ENCODE measurements at places on chromosomes 11 and 22. TPM values are rescaled to one million over a fixed set of nuclear protein-coding genes. Genes with fewer than 3 reads are reported as not detected.
A peak's percentile ranks its signal among the peaks of the same experiment; 100 is the strongest.

GRCh38 chr11:34267417-34267816 is 90.4 kb downstream of the ABTB2 start:
- no peak for DNase-seq

The TEX54 gene
- not detected for total RNA-seq

- no peak for DNase-seq
These were observed 347.3 kb downstream of the SOX6 start for GRCh38 chr11:16009021-16009420.

DNA sequence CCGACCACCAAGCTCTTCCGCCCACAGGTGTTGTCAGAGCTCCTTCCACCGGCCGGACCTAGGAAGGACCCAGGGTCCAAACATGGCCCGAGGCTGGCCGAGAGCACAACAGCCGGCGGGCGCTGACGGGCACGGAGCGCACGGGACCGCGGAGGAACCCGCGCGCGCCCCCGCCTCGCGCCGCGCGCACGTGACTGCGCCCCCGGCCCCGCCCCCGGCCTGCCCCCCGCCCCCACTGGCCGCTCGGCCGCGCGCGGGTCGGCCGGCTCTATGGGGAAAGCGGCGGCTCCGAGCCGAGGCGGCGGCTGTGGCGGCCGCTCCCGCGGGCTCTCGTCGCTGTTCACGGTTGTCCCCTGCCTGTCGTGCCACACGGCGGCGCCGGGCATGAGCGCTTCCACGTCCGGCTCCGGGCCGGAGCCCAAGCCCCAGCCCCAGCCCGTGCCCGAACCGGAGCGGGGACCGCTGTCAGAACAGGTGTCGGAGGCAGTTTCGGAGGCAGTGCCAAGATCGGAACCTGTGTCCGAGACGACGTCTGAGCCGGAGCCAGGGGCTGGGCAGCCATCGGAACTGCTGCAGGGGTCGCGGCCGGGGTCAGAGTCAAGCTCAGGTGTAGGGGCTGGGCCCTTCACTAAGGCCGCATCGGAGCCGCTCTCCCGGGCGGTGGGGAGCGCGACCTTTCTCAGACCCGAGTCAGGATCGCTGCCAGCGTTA is at the start of gene OSBP2:
Gene OSBP2 (plus strand): TSS at position 235 of the 711 bp plus-strand sequence. CDS start 36 bp downstream, at position 271.
- DNase-seq, result peak; percentile 65

DNA sequence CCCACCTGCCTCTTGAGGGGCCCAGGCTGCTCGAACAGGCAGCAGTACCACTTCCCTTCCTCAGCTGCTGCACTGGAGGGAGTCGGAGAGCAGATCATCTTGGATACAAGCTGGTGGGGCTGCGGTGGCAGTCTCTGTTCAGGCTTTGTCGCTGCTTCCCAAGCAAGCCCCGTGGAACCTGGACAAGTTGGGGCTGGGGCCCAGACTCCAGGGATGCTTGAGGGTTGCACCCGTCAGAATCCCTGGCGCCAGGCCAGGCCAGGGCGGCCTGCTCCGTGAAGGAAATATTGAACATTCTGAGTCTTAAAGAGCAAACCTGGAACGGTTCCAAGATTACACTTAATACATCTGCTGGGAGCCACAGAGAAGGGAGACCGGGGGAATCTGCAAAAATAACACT is 310.1 kb upstream of the SORL1-AS1 start:
- peak; percentile 13 for DNase-seq

GRCh38 chr11:3609416-3610265 is 32.2 kb downstream of the ART5 start:
- DNase-seq, result peak; percentile 49

The UBQLN3 gene
- not detected for total RNA-seq

DNA sequence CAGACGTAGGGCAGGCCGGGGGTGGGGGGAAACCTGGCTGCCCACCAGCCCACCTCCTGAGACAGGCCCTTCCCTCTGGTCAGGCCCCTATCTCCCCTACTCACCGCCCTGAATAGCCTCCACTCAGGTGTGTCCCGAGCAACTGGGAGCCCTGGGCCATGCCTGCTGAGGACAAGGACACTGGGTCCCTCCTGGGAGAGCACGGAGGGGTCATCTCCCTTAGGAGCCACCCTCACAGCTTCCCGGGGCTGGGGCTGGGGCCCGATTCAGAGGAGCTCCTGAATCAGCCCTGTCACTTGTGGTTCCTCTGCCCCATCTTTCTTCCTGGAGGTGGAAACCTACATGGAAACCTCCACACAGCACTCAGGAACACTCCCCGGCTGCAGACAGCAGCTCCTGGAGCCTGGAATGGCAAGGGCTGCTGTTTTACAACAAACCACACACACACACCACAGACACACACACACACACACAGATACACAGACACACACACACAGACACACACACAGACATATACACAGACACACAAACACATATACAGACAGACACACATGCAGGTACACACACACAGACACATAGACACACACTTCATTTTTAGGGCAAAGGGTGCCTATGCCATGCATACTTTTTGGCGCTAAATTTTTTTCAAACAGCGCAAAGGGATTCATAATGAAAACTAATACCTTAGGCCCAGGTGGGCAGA is 9.6 kb upstream of the EMID1 start:
- no peak for DNase-seq

The TMEM132A gene
- total RNA-seq, result 56.2 TPM

The RPS6KB2 gene
- total RNA-seq, result 23.0 TPM

GRCh38 chr11:132414451-132414850 is 1044.0 kb downstream of the NTM start:
- no peak for DNase-seq

All from lung microvascular endothelial cell (primary cell).